ENCODE measurements at places on chromosomes 12 and 14.

GRCh38 chr12:2960390-2960956 lies 1.3 kb downstream of the TEAD4 start:
- DNase-seq = no peak

DNA sequence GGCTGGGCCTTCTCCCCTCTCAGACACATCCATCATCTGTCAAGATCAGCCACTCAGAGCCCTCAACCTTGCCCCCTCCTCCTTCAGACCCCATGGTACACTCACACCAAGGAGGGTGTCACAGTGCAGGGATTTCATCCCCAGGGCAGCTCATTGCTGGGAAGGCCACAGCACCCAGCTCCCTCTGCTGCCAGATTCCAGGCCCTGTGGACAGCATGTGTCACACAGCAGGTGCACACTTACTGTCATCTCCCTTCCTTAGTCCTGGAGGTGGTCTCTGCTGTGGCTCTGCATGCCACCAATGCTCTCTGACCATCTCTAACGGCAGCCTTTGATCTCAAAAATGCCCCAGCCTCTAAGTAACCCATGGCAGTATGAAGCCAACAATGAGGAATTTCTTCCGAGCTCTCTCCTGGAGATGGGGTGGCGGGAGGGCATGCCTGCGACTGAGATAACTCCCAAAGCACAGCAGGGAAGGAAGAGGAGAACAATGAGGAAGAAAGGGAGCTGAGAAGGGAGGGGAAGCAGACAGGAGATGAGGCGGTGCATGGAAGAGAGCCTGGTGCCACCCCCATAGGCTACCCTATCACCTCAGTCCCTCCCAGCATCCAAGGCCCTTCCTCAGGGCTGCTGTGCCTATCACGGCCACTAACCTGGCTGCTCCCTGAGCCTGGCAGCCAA lies 101.0 kb downstream of the SINHCAF start:
- DNase-seq = no peak

GRCh38 chr14:74135426-74135825 lies 50.7 kb downstream of the LIN52 start:
- no peak for DNase-seq

DNA sequence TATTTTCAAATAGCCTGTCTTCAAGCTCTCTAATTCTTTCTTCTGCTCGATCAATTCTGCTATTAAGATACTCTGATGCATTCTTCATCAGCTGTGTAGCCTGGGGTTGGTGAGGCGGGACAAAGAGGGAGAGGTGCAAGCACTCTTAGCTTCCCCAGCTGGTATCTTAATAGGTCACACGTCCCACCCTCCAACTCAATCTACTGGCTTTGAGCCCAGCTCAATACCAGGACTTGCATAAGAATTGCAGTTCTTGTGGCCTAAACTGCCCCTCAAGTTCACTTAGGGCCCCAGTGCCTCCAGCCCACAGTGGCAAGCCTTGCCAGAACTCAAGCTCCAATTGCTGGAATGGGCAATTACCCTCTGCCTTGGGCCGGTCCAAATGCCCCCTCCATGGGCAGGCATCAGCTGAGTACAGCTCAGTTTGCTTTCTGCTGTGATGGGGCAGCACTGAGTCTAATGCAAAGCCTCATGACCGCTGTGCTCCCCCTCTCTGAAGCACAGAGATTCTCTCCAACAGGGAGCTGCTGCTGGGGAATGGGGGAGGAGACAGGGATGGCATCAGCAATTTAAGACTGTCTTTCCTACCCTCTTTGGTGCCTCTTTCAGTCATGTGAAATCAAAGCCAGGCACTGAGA lies 5.6 kb upstream of the SPATA7 start:
- no peak for DNase-seq

GRCh38 chr12:58955849-58956248 lies 35.5 kb upstream of the LRIG3 start:
- DNase-seq = no peak

- DNase-seq = no peak
These were observed 43.1 kb downstream of the ACSS3 start for GRCh38 chr12:81120961-81121360.

GRCh38 chr14:92600318-92601053 lies 86.9 kb downstream of the RIN3 start:
- DNase-seq = no peak

DNA sequence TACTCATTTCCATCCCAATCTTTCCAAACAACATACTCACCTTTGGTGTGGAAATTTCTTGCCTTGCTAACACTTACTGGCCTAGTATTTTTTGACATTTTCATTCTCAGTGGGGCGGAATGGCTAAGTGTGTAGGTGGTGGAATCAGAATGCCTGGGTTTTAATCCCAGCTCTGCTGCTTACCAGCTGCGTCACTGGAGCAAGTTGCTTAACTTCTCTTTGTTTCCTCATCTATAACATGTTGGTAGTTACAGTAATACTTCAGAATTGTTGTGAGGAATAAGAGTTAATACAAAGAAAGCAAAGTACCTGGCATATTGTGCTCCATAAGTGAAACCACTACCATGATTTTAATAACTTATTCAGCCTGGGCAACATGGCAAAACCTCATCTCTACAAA lies 3.0 kb upstream of the FAM177A1 start:
- no peak for DNase-seq

GRCh38 chr12:68612202-68612601 lies 1.5 kb downstream of the RAP1B start:
- DNase-seq = no peak

DNA sequence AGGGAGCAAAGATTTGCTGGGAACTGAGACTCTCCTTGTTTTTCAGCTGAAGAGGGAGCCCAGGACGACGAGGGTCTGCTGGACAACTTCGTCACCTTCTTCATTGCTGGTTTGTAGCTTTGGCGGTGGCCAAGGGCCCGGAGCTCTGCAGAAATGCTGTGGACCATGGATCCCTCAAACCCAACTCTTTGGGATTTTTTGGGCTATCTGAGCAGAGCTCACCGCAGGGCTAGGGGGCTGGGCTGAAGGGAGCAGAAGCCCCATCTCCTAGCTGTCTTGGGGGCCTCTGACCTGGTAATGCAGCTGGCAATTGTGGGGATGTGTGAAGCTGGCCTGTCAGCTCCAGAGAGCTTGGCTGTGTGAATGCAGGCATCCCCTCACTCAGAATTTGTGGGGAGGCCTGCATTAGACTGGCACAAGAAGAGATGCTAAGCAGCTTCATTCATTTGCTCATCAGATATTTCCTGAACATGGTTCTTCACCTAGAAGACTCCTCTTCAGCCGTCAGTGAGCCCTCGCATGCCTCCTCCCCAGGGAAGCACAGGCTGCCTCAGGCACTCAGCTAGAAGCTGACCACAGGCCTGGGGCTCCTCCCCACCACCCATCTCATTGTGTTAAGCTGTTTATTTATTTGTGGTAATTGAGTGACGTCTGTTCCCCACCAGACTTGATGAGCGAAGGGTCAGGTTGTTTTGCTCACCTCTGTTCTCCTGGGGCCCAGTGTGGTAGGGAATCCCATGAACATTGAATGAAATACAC lies 32.2 kb downstream of the CYP46A1 start:
- no peak for DNase-seq

GRCh38 chr12:24796876-24797275 lies 152.0 kb downstream of the BCAT1 start:
- no peak for DNase-seq

DNA sequence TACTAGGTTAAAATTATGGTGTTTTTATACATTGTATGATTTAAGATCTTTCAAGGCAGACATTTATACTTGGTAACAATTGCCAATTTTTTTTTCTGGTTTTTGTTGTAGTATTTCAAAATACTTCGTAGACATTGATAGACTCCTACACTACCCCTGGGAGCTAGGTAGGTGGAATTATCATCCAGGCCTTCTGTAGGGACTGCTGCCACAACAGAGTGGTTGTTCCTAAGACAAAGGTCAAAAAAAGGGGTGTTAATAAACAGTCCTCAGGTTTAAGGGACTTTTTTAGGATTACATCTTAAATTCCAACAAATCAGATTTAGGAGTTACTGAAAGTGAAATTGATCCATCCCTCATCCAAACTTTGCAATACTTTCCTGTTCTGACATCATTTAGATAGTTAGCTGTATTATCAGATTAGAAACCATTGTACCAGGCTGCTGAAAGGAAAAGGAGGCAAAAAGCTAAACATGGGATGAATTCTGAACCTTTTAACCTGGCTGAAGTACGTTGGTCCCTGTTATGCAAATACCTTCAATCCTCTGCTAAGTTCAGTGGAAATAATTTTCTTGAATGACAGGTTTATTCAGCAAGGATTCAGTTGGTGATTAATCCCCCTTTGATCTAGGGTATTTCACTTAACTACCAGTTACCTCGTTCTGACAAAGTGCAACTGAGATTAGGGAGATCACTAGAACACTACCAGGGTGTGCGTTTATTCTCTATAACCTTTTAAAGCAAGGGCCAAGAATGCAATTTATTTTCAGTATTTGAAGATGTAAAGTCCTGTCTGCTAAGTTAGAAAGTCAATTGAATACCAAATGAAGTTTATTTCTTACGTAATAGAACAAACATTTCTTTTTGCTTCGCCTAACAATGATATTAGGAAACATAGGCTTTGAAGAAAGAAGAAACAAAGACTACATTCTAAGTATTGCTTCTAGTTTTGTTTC lies 23.2 kb downstream of the AP5M1 start:
- DNase-seq = no peak

GRCh38 chr14:49160983-49161382 lies 425.2 kb downstream of the RPS29 start:
- DNase-seq = no peak

- DNase-seq = no peak
These were observed 29.5 kb downstream of the FOXA1 start for GRCh38 chr14:37565550-37565949.

DNA sequence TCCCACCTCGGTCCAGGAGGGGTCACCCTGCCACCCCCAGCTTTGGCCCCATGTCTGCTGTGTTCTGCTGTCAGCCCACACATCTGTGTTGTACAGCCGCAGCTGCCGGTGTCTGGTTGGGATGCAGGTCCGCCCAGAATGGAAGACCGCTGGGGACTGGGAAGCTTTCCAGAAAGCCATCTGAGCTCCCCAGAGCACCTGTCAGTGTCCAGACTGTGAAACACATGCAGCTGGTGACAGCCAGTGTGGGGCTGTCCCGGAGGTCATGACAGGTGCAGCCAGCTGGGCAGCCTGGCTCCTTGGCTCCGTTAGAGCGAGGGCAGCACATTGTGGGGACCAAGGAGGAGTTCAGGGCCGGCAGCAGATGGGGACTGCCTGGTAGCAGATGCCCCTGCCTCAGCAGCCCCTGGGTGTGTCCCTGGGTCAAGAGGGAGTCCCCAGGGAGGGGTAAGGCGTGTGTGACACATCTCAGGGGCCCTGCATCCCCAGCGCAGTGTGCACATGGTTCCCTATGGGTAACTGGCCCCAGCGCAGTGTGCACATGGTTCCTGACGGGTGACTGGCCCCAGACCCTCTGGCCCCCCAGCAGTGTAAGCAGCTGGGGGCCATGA lies 16.4 kb downstream of the CEP170B start:
- no peak for DNase-seq

DNA sequence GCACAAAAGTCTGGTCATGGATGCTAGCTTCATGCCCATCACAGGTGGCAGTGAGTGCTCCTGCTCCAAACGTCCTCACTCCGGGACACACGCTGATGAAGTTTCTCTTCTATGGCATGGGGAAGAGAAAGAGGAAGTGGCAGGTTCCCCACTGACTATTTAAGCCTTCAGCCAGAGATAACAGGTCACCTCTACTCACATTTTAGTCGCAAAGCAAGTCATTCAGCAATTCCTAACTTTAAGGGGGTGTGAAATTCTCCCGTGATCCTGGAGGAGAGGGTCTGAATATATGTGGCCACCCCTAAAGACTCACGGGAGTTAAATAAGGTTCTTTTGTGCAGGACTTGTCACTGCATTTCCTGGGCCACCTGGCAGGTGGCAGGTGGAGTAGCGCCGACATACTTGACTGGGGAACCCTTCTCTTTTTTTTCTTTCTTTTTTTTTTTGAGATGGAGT lies 18.8 kb upstream of the RCOR1 start:
- DNase-seq = no peak

- no peak for DNase-seq
These were observed 34.6 kb downstream of the LTBP2 start for GRCh38 chr14:74577247-74577947.

DNA sequence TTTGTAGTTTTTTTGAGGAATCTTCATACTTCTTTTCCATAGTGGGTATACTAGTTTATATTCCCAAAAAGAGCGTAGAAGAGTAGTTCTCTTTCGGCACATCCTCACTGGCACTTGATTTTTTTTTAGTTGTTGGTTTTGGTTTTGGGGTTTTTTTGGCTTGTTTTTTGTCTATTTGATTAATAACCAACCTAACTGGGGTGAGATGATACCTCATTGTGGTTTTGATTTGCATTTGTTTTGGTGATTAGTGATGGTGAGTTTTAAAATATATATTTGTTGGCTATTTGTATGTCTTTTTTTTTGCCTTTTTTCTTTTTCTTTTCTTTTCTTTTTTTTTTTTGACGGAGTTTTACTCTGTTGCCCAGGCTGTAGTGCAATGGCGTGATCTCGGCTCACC lies 69.7 kb upstream of the BTG1 start:
- no peak for DNase-seq

DNA sequence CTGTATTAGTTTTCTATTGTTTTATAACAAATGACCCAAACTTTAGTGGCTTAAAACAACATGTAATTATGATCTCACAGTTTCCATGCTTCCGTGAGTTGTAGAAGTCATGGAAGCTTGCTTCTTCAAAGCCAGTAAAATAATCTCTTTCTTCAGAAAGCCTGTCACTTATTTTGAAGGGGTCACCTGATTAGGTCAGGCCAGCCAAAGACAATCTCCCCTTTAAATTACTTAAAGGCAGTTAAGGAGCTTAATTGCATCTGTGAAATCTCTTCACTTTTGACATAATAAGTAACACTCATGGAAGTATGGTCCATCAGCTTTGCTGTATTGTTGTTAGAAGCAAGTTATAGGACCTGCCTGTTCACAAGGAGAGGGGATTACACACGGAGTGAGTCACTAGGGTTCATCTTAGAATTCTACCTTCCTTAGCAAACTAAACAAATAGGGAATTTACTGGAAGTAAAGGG lies 89.8 kb downstream of the FAR2 start:
- no peak for DNase-seq

DNA sequence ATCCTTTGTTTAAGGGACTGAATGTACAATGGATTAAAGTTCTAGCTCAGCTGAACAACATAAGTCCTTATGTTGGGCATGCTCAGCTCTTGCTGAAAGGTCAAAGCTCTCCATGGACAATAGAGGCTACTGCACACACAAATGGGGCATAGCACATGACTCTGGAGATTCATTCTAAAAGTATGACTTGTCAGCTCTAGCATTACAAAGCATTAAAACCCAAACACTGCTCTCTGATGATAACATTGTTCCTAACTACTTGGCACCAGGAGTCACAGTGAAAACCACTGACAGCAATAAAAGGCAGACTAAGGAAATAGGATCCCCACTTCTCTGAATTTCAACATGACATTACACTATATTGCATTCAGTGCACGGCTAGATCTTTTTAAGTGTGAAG lies 21.9 kb upstream of the FSCB start:
- DNase-seq = no peak

GRCh38 chr12:51428256-51428655 lies 3.6 kb downstream of the SLC4A8 start:
- DNase-seq = no peak

DNA sequence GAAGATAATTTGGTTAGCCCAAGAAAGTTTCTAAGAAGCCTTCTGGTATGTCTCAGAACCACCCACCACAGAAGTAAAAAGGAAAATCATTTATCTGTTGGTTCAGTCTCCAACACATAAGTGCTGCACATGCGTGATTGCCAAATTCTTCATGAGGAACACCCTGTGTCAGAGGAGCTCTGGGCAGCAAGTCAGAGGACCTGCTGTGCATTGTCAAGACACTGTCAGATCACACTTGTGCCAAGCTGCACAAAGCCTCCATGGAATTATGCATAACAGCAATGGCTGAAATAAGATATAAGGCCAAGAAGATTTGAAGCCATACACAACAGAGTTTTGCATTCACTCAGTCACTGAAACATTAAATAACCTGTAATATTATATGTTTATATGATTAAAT lies 1304.7 kb upstream of the FLRT2 start:
- DNase-seq = no peak

Measured in GM12892 (cell line).